ENCODE measurements at places on chromosomes 3 and 15.

GRCh38 chr3:196563721-196564225 lies 4.6 kb downstream of the WDR53 start:
- no peak for DNase-seq

GRCh38 chr3:52005571-52005986 lies 9.9 kb upstream of the RPL29 start:
- peak; percentile 49 for DNase-seq

- DNase-seq, result no peak
These were observed 267.3 kb upstream of the TBL1XR1 start for GRCh38 chr3:177464392-177465256.

DNA sequence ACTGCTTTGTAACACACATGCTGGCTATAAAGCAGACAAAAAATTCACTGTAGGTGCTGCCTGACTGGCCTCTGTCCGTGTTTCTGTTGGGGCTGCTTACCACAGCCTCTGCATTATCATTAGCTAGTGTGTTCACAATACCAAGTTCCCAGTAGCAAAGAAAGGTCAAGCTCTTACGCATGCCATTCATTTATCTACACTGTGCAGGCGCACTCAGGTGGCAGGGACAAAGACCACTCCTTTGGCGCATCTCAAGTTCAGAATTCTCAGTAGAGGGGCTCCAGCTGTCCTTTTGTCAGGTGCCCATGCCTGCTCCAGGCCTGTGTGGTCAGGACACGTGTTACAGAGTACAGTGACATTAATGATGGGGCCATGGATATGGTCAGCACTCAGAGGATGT lies 22.3 kb downstream of the MLH1 start:
- DNase-seq, result no peak

GRCh38 chr3:141082064-141082463 lies 30.9 kb downstream of the SPSB4 start:
- DNase-seq, result no peak
